ENCODE measurements at places on chromosomes 12 and 14.
A peak's percentile ranks its signal among the peaks of the same experiment; 100 is the strongest.

GRCh38 chr14:39268393-39268792, 34.7 kb downstream of the MIA2 start:
- DNase-seq: no peak
- H3K4me3 ChIP-seq: peak overlapping the region; percentile 64
- H3K27ac ChIP-seq: peak overlapping the region; percentile 67

- no peaks in the 10 kb centered on the region for H3K36me3 ChIP-seq
- no peaks in the 10 kb centered on the region for H3K4me1 ChIP-seq
- H3K27ac ChIP-seq: no peak overlapping the region
- H3K4me3 ChIP-seq: no peak overlapping the region
These were observed 5.3 kb downstream of the MYH7 start for GRCh38 chr14:23430016-23430722.

GRCh38 chr14:77543240-77543551, 44.6 kb upstream of the ISM2 start:
- no peaks in the 10 kb centered on the region for H3K27me3 ChIP-seq
- no peak for DNase-seq
- H3K4me3 ChIP-seq: no peak overlapping the region
- peaks cover 10% of the 10 kb centered on the region for H3K36me3 ChIP-seq

DNA sequence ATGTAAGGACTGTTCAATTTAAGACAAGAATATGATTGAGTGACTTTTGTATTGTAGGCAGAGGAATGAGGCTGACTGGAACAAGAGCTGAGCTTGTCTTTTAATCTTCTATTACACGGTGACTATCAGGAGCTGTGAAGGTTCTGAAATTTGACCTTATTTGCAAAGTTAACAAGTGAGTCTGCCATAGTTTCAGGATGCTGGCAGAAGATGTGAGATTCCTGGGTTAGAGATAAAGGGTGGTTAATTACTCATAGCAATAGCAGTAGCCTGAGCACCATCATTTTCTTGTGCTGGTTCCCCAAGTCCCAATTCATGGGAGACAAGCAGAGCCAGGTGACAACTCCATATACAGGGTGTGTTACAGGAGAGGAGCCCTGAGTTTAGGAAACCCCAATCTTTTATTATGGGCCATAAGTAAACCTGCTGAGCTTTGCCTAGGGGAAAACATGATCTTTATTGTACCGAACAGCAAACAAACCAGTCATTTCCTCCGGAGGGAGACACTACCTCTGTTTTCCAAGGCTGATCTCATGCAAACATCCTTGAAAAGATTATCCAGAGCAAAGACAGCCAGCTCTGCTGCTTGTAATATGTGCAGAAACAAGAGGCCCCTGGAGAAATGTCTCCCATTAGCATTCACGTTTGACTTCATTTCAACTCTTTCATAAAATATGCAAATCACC, 51.7 kb upstream of the DDX11 start:
- H3K4me1 ChIP-seq: no peaks in the 10 kb centered on the region
- no peak for DNase-seq
- peaks cover 4% of the 10 kb centered on the region for H3K36me3 ChIP-seq
- peaks cover 66% of the 10 kb centered on the region for H3K27me3 ChIP-seq
- H3K4me3 ChIP-seq: no peak overlapping the region
- no peak overlapping the region for H3K27ac ChIP-seq

DNA sequence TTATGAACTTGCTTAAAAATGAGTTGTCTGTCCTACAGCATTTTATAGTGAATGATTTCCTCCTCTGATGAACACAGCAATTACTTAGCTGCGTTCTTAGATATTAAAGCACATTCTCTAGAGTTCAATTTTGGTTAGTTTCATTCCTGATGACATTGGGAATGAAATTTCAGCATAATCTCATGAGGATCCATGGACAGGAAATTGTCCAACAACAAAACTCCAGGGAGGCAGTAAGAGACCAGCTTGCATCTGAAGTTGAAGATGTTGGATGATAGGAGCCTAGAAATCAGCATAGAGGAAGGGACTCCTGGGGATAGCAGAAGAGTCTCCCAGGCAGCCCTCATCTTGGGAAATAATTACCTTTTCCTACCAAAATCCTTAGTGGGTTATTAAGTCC, 128.7 kb upstream of the RAP1B start:
- no peak for DNase-seq
- no peaks in the 10 kb centered on the region for H3K36me3 ChIP-seq

- peaks cover 9% of the 10 kb centered on the region for H3K27me3 ChIP-seq
- no peak overlapping the region for H3K4me3 ChIP-seq
- H3K27ac ChIP-seq: no peak overlapping the region
- no peak for DNase-seq
These were observed 89.4 kb upstream of the GRIP1 start for GRCh38 chr12:66768293-66768692.

DNA sequence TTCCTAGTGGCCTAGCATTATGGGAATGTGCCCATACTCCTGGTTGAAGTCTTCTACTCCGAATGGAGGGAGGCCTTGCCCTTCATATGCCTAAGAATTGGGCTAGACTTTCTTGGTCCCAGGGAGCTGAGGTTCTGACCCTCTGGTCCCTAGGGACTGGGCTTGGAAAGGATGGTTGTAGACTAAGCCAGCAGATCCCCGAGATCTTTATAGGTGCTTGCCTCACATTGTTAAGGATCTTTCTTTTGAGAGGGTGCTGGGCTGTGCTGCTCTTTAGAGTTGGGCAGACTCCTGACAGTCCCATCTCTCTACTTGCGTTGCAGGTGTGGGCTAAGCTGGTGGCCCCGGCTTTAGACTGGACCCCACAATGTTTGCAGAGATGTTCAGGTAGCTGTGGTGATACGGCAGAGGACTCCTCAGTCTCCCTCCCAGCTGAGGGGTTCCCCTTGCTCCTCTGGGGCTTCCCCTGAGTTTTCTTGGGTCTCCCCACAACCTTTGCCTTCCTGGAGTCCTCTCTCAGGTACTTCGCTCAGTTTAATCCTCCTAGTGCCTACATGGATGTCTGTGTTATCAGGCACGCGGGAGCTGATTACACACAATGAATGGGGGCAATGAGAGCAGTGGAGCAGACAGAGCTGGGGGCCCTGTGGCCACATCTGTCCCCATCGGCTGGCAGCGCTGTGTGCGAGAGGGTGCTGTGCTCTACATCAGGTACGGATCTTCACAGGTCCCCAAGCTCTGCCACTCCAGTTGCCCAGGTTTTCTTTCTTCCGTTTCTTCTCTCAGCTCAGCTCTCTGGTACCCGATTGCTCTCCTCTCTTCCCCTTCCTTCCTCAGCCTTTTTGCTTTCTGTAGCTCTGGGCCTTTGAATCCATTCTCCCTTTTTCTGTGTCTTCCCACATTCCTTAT, 1.3 kb downstream of the MBD6 start:
- H3K36me3 ChIP-seq: peaks cover 51% of the 10 kb centered on the region
- H3K27me3 ChIP-seq: no peaks in the 10 kb centered on the region
- peak overlapping the region; percentile 98 for H3K4me3 ChIP-seq
- DNase-seq: no peak

DNA sequence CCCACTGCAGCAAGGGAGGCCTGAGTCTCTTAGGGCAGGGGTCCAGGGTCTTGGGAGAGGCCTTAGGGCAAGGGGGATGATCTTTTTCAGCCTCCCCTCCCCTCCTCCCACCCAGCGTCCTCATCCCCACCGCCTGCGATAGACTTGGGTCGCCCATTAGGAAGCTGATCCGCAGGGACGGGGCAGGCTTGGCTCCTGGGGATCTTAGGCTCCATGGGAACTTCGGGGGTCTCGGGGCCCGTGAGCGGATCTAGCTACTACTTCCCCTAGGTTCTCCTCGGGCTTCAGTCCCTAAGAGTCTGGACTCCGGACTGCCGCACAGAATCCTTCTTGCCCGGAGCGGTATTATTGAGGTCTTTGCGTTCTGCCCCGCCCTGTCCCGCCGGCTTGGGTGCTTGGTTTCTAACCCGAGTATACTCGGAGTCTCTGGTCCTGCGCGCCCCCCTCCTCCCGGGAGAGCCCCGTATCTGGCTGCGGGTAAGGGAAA, 2.2 kb upstream of the PTHLH start:
- no peak for DNase-seq
- H3K4me3 ChIP-seq: no peak overlapping the region
- no peak overlapping the region for H3K27ac ChIP-seq
- peaks cover 94% of the 10 kb centered on the region for H3K27me3 ChIP-seq

GRCh38 chr12:38411426-38411825, 94.9 kb downstream of the ALG10B start:
- no peak for DNase-seq
- H3K27ac ChIP-seq: no peak overlapping the region
- H3K27me3 ChIP-seq: no peaks in the 10 kb centered on the region
- H3K4me1 ChIP-seq: no peaks in the 10 kb centered on the region
